Epithelial cell of proximal tubule (primary cell): ENCODE measurements at places on chromosomes 6 and 20.

- DNase-seq: no peak
These were observed 27.8 kb downstream of the ACSS2 start for GRCh38 chr20:34904202-34904621.

DNA sequence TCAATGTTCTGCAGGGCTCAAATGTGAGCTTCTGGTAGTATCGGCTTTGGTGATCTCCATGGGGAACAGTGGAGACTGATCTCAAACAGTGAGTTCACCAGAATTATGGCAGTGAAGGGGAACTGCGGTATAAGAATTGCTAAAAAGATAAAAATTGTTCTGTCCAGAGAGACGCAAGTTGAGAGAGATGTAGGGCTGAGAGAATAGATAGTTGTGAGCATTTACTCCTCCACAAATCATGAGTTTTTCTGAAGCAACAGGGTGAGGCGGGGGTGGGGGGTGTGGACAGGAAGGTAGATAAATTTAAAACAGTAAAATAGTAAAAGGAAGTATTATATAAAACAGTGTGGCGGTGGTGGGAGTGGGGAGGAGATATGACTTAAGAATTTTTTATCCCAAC is 98.6 kb upstream of the NEDD9 start:
- DNase-seq: no peak

DNA sequence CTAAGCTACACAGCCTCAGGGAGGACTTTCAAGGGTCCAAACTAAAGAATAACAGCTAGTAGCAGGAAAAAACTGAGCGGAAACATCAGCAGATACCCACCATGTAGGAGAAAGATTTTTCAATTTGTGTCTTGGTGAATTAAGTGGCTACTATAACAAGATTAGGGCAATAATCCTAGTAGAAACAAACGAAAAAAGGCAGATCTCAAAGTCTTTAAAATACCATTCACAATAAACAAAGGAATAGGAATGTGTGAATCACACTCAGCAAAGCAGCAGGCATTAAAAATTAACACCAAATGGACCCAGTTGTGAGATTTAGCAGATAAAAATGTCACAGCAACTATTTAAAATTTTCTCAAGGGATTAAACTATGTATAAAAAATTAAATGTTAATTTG is 761.2 kb downstream of the TENT5A start:
- no peak for DNase-seq

DNA sequence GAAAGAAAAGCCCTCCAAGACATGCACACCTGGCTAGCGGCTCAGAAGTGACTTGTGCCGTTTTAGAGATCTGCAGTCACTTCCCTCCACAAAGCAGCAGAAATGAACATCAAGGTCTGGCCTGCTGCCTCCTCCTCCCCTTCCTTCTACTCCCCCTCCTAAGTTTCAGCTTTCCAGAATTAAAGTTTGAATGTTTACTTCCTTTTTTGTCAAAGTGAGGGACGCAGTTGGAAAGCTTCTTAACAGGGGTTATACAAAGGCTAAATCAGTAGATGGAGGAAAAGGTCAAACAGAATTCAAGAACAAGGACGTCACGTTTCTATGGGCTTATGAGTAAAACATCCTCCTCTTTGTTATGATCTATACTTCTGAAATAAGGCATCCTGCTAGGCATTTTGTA is 227.7 kb downstream of the SLC35F1 start:
- no peak for DNase-seq
